H9 (cell line): ENCODE measurements at places on chromosomes 7 and 10. TPM values are rescaled to one million over a fixed set of nuclear protein-coding genes. Genes with fewer than 3 reads are reported as not detected.
A peak's percentile ranks its signal among the peaks of the same experiment; 100 is the strongest.

GRCh38 chr7:100400656-100401055, 27.4 kb downstream of the PILRA start:
- peak; percentile 76 for DNase-seq

DNA sequence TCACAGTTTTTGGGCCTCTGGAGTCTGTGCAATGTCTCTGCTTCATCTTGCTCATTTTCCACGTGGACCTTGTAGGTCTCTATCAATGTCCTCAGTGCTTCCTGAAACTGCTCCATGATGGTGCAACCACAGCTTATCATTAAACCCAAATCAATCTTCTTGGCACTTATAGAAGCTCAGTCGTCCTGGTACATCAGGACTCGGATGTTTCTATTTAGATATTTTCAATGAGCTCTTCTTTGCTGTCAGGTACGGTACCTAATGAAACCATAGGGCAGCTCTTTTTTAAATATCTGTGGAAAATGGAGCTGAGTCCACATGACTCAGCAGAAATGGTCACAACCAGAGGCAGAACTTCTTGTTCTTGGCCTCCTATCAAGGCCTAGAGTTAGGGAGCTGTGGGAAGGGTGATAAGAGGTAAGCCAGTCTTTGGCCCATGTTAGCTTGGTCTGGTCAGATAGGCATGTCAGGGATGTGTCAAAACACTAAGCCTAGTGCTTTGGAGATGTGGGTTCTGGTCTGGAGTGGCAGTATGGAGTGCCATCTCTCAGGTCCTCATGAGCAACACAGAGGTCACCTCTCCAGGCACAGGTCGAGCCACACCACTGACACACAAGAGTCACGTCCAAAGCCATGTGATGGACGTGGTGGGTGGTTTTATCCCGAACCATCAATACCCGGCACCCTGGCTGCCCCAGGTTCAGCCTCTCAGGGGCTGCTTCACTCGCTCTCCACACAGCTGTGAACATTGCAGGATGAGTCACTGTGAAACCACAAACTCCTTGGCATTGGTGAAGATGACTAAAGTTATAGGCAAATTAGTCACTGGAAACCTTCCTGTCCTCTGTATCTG, 87.0 kb downstream of the TBXAS1 start:
- DNase-seq = no peak

GRCh38 chr7:51477323-51477722, 160.7 kb upstream of the COBL start:
- DNase-seq = no peak

DNA sequence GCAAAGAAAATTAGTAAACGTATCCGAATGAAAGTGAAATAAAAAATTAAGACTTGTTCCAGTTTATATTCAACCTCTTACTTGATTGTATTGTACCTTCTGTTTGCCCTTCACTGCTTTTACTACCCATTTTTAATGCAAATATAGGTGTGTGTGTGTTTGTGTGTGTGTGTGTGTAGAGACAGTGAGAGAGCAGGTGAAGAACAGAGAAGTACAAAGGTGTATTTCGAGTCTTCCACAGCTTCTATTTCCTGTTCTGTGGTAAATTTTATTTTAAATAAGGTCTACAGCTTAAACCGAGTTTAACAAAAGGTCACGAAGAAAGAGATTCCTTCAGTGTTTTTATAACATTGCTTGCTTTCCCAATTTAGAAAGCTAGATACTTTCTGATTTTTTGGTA, 12.7 kb upstream of the SVIL start:
- no peak for DNase-seq

DNA sequence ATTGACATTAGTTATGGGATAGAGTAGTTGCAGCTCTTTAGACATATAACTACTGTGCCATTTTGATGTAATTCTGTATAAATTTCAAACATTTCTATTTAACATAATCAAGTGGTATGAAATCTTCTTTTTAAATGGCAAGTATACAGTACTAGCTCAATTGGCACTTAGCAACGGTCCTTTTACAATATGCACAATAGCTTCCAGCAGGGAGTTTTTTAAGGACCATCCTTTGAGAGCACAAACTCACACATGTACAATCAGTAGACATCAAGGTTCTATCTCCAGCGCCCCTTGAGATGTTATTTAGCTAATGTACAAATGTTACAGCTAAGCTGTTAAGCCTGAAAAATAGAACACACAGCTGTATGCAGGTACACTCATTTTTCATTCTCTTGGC, 480.7 kb downstream of the TFEC start:
- no peak for DNase-seq

DNA sequence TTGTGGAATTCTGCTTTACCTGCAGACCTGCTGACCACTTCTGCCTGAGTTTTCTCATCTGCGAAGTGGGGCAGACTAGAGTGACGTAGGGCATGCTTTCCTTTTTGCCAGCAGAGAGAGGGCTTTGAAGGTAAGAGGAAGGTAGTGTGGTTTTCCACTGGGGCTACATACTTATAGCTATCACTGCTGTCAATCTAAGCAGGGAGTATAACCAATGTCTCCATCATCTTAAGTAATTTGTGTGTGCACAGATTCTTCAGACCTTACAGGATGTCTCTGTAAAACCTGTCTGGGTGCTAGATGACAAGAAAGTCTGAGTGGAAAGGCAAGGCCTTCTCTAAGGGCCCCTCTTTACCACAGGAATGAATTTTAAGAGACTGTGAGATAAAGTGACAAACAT, 106.8 kb downstream of the RBM20 start:
- no peak for DNase-seq

DNA sequence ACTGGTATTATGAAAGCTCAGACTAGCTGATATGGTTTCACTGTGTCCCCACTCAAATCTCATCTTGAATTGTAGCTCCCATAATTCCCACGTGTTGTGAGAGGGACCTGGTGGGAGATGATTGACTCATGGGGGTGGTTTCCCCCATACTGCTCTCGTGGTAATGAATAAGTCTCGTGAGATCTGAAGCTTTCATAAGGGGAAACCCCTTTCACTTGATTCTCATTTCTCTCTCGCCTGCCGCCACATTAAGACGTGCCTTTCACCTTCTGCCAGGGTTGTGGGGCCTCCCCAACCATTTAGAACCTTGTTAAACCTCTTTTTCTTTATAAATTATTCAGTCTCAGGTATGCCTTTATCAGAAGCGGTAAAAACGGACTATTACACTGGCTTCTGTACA, 40.3 kb downstream of the COL13A1 start:
- DNase-seq = no peak

DNA sequence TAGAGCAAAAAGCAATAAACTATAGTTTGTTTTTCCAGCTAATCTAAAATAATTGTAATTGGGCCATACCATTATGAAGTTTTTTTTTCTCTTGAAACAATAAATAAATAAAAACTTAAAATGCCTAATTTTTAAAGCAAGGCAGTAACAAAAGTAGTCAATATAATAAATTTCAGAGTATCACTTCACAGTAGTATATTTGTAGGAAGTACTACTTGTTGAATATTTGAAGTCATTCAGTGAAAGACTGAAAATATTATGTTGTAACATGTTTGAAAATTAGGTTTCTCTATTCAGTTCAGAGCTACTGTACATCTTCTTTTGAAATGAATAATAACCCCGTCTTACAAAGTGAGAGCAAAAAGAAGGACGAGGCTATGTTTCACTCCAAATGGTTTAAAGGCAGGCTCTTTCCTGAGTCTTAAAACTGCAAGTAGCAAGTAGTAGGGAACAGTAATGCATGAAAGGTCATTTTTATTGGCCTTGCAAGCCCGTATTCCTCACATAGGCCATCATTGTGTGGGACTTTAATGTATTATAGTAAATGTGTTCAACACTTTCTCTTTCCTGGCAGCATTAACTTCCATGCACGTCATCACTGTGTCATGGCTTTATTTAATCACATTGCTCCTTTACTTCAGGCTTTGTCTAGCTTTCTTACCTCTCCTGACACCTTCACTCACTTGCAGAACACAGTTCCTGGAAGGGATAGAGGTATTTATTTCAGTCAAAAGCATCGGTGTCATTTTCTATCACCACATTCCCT, 141.4 kb downstream of the VTI1A start:
- DNase-seq = no peak

DNA sequence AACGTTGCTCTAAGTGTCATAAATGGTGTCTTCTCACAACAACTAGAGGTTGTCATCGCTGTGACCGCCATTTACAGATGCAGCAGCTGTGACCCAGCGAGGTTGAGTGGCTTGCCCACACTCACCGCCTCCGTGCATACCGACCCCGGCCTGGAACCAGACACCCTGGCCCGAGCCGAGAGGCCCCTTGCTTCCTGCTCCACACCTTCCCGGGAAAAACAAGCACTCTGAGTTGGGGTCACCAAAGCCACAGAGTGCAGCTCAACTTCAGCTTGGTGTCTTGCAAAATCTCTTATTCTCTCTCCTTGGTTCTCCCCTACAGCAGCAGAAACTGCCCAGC, 115.7 kb upstream of the PPP2R2D start:
- DNase-seq = peak; percentile 12

DNA sequence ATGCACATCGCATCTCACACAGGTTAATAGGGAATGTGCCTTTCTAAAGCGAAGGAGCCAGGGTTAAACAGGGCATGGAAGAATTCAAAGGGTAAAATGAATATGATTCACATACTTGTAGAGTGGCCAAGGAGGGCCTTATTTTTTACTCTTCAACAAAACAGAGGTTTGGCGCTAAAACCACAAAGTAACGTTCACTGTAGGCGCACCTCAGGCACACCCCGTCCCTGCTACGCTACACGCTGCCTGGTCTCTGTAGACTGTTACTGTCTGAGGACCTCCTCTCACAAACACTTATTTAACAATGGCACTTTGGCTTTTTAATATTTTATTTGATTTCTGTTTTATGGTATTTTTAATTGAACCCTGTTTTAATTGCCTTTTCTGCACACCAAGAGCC, 462.1 kb upstream of the GALNT17 start:
- no peak for DNase-seq

DNA sequence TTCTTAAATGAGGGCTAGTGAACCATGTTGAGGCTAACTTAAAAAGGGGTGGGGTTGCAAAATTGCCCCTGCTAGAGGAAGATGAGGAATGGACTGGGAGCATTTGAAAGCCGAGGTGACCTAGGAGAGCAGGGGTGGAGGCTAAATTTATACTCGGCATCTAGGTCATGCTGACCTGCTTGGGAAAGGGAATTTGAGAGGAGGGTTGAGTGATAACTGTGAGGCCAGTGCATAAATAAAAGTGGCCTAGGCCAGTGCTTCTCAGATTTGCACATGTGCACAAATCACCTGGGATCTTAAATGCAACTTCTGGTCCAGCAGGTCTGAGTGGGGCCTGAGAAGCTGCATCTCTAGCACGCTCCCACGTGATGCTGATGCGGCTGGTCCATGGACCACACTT, 70.4 kb downstream of the CDK1 start:
- DNase-seq = no peak

JAKMIP3 gene
- total RNA-seq = 0.50 and 0.55 TPM in 2 replicates

RARRES2 gene
- total RNA-seq = 59.9 and 60.9 TPM in 2 replicates

TAS2R4 gene
- total RNA-seq = 0.55 and 0.66 TPM in 2 replicates

SFMBT2 gene
- 5.3 and 6.7 TPM in 2 replicates for total RNA-seq
